Naive thymus-derived CD8-positive, alpha-beta T cell (primary cell): ENCODE measurements at places on chromosomes 4 and X.
A peak's percentile ranks its signal among the peaks of the same experiment; 100 is the strongest.

DNA sequence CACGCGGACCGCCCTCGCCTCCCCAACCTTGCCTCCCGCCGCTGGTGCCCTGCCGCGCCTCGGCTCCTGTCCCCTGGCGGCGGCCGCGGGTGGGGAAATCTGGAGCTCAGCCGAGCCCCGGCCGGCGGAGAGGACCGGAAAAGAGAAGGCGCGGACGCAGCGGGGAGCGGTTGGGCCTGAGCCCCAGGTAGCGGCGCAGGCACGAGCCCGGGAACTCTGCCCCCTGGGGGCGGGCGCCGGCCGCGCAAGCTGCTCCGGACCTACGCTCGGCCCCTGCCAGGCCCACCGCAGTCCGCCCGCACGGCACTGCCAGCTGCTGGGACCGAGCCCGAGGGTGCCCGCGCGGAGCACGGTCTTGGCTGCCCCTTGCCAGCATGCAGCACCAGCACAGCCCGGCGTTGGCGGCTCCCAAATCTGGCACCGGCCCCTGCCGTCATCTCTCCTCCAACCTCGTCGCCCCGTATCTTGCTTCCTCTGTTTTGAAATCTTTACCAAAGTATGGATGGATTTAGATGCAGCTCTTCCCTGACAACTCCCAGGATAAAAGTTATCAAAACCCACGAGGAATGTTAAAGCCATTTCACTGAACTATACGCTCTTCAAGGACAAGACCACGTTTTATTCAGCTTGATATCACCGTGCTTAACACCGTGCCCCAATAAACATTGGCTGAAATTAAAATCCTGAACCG is at the start of gene PRSS12:
Gene PRSS12, minus strand, starts transcription at position 161 of the 691 bp plus-strand sequence. CDS start 283 bp downstream, outside the sequence.
- DNase-seq = peak; percentile 65

DNA sequence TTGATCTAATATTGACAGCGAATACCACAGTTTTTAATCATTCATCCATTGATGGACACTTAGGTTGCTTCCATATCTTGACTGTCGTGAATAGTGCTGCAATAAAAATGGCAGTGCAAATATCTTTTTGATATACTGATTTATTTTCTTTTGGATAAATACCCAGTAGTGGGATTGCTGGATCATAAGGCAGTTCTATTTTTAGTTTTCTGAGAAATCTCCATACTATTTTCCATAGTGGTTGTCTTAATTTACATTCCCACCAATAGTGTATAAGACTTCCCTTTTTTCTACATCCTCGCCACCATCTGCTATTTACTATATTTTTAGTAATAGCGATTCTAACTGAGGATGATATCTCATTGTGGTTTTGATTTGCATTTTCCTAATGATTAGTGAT is 100.1 kb downstream of the SMARCA1 start:
- no peak for DNase-seq

DNA sequence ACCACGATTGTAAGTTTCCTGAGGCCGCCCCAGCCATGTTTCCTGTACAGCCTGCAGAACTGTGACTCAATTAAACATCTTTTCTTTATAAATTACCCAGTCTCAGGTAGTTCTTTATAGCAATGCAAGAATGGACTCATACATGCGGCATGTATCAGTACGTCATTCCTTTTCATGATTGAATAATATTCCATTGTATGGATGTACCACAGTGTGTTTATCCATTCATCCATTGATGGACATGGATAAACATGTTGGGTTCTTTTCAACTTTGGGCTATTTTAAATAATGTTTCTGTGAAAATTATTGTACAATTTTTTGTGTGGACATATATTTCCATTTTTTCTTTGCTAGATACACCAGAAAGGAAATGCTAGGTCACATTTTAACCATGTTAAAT is 99.2 kb upstream of the IGSF1 start:
- DNase-seq = no peak

DNA sequence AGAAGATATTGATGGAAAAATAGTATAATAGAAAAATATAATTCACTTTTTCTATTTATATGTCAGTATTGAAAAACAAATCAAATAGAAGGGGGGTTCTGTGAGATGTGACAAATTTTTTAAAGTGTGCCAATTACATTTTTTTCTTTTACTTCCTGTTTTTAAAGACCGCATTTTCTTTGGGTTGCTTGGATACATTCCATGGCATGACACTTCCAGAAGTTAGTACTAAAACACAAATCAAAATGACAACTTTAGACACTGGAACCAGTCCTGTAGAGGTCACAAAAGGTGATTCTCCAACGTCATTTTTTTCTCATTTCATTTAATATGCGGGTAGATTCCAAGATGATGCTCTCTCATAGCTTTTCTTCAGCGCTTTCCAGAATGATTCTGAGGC is 116.2 kb upstream of the GNPDA2 start:
- no peak for DNase-seq
